ENCODE measurements at places on chromosomes 5 and 9. TPM values are rescaled to one million over a fixed set of nuclear protein-coding genes. Genes with fewer than 3 reads are reported as not detected.

Gene NDOR1
- 8.3 TPM for total RNA-seq

Gene ELOVL7
- 0.16 TPM for total RNA-seq

Gene IFNA13
- not detected for total RNA-seq

Gene ATG12
- total RNA-seq: 59.3 TPM

Gene ERCC8
- 10.5 TPM for total RNA-seq

Gene AQP7
- not detected for total RNA-seq

Gene SLC9A3
- 2.4 TPM for total RNA-seq

Gene IL5
- not detected for total RNA-seq

Gene SEC24A
- total RNA-seq: 34.0 TPM

Measured in cardiac atrium fibroblast (primary cell).